ENCODE measurements at places on chromosomes 3 and 15. TPM values are rescaled to one million over a fixed set of nuclear protein-coding genes. Genes with fewer than 3 reads are reported as not detected.

The APOD gene
- 204 TPM for total RNA-seq

The TTC14 gene
- 20.1 TPM for total RNA-seq

The PRC1 gene
- total RNA-seq, result 159 TPM

The CNTN6 gene
- not detected for total RNA-seq
